Ovary (tissue), 10 donors: ENCODE measurements at places on chromosomes 13 and 19. TPM values are rescaled to one million over a fixed set of nuclear protein-coding genes. Genes with fewer than 3 reads are reported as not detected.

SYNE4 gene
- 1.7 TPM for total RNA-seq

DNA sequence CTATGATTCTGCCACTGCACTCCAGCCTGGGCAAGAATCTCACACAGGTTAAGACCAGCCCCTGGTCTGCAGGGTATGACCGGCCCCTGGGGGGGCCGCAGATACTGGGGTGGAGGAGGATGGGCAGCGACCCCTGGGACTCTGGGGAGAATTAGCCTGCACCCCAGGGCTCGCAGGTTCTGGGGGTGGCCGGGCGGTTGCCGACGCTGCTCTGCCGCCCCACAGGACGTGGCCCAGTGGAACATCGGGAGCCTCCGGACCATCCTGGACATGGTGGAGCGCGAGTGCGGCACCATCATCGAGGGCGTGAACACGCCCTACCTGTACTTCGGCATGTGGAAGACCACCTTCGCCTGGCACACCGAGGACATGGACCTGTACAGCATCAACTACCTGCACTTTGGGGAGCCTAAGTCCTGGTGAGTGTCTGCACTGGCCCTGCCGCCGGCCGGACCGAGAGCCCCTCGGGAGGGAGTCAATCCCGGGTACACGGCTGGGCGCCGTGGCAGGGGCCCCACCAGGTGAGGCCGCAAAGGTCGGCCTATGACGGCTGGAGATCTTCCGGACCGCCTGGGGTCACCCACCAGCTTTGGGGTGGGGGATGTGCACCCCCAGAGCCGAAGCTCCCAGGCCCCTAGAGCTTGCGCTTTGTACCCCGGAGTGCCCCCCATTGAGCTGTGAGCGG is 78.5 kb downstream of the KDM4B start:
- DNase-seq = no peak

GRCh38 chr19:53983457-53984289 is 7.8 kb upstream of the CACNG6 start:
- no peak for DNase-seq

- no peak for DNase-seq
These were observed 14.3 kb upstream of the ZNF541 start for GRCh38 chr19:47587295-47587694.

MISP3 gene
- total RNA-seq = 0.45 TPM

DNA sequence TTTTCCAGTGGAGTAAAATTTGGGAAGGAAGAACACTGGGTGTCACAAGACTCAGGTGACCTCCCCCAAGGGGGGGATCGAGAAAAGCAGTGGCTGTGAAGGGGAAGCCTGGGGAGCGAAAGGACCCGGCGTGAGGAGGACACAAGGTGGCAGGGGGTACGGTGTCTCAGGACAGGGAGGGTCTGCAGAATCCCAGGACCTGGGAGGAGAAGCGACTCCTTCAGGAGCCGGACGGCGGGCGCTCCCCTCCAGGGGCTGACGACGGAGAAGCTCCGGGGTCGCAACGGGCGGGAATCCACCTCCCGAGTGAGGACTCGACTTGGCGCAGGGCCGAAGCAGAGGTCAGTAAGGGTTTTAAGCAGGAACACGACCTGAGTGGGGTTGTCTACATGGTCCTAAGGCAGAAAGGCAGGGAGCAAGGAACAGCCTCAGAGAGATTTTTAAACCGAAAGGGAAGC is 529 bp downstream of the ZNF836 start:
- DNase-seq = peak; percentile 39

- no peak for DNase-seq
These were observed 10.4 kb upstream of the PLA2G4C start for GRCh38 chr19:48121066-48121465.

PRR36 gene
- 1.9 TPM for total RNA-seq

PSG2 gene
- total RNA-seq = not detected

DNA sequence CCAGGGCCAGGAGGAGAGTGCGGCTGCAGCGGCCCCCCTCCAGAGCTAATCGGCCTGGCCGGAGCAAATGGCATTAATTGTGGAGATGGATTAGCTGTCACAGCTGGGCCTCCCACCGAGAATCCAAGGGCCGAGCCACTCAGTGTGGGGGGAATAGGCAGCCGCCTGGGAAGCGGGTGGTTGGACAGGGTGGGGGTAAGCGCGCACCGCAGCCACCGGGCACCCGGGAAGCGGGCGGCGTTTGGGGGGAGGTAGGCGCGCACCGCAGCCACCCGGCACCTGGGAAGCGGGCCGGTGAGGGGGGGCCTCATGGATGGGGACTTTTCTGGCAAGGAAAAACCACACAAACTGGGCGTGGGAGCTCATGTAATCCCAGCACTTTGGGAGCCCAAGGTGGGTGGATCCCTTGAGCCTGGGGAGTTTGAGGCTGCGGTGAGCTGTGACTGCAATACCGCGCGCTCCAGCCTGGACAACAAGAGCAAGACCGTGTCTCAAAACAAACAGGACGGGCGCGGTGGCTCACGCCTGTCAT is 9.7 kb downstream of the R3HDM4 start:
- no peak for DNase-seq

AP1M2 gene
- 45.5 TPM for total RNA-seq
